ENCODE measurements at places on chromosomes 3 and 15.
A peak's percentile ranks its signal among the peaks of the same experiment; 100 is the strongest.

DNA sequence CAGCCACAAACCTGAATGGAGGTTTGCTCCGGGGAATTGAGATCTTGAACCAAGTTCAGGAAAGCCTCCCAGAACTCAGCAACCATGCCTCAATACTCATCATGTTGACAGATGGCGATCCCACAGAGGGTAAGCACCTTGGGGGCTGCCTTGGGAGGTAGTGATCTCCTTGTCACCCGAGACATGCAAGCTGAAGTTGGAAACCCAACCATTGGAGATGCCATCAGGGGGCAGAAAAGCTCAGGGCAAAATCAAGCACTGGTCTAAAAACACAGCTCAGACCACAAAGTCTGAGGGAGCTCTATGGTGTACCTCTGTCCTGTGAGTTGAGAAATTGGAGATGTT is 5.8 kb downstream of the ITIH1 start:
- no peak for DNase-seq

DNA sequence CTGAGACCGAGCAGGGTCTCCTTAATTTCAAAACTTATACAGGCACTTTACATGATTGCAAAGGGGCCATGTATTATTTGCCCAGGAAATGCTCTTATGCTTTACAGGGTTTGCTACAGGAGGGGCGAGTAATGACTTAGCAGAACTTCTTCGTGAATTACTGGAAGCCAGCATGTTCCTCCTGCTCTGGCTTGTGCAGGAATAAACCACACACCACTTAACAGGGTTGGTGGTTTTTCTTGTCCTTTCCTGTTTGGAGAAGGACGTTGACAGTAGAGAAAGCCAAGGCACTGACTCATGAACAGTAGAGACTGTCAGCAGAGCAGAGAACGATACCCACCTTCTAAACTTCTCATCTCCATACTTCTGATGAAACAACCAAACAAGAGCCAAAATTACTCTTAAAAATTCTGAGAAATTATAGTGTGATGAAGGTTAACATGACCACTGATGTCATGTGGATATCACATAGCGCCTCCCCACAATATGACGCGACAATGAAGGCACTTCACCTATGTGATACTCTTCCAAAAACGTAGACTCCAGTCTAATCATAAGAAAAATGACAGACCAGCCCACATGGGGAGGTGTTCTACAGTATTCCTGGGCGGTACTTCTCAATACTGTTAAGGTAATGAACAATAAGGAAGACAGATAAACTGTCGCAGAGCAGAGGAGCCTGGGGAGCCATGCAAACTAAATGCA is 24.7 kb upstream of the MCTP2 start:
- DNase-seq, result peak; percentile 21

- no peak for DNase-seq
These were observed 4.9 kb downstream of the IL17RD start for GRCh38 chr3:57160076-57160764.

DNA sequence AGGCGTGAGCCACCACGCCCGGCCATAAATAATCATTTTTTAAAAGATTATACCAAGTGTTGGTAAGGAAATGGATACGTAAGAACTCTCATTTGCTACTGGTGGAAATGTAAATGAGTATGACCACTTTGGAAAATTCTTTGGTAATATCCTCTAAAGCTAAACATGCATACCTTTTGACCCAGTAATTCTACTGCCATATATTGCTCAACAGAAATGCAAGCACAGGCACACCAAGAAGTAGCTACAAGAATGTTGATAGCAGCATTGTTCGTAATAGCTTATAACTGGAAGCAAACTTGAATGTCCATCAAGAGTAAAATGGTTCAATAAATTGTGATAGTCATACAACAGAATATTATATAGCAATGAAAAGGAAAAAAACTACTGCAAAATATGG is 4.8 kb upstream of the CASR start:
- DNase-seq, result no peak

- DNase-seq, result no peak
These were observed 1195.9 kb downstream of the ROBO2 start for GRCh38 chr3:78235841-78236240.

All from stimulated activated CD4-positive, alpha-beta T cell treated with anti-CD3 and anti-CD28 coated beads, Interleukin-2, amount 100 ng/mL, for 24 hours (primary cell).